Stimulated activated naive B cell treated with anti-CD40 and anti-IgM and Interleukin-4, amounts not matched to agents 10 μg/mL and 1 μg/mL and 100 μg/mL, for 72 hours (primary cell): ENCODE measurements at places on chromosomes 4 and X.

- DNase-seq: peak; percentile 17
- H3K27me3 ChIP-seq: peaks cover 29% of the 10 kb centered on the region
- peaks cover 2% of the 10 kb centered on the region for H3K4me1 ChIP-seq
- H3K36me3 ChIP-seq: no peaks in the 10 kb centered on the region
These were observed 26.8 kb upstream of the GRXCR1 start for GRCh38 chr4:42865572-42866189.

DNA sequence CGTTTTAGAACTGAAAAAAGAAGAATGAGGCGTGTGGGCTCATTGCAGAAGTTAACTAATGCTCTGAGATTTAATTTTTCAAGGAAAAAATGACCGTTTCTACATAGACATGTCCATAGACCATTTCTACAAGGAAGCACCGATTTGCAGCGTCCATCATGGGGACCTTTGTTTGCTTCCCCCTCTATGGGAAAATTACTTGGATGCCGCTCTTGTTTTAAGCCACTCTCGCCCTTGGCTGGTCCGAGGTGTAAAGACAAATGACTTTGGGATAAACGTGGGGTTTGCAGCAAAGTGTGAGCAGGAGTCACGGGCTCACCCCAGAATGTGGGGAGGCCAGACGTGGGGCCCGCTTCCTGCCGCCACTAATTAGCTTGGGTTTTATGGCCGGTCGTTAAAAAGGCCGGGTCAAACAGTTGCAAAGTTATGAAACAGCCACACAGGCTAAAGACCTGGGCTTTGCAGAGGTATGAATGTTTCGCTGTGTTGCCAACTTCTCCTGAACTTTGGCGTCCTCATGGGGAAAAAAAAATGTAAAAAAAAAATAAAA, 235.9 kb downstream of the SHOX start:
- H3K4me3 ChIP-seq: no peak overlapping the region
- H3K27ac ChIP-seq: no peak overlapping the region
- DNase-seq: no peak
- H3K4me1 ChIP-seq: no peaks in the 10 kb centered on the region
- H3K36me3 ChIP-seq: no peaks in the 10 kb centered on the region

DNA sequence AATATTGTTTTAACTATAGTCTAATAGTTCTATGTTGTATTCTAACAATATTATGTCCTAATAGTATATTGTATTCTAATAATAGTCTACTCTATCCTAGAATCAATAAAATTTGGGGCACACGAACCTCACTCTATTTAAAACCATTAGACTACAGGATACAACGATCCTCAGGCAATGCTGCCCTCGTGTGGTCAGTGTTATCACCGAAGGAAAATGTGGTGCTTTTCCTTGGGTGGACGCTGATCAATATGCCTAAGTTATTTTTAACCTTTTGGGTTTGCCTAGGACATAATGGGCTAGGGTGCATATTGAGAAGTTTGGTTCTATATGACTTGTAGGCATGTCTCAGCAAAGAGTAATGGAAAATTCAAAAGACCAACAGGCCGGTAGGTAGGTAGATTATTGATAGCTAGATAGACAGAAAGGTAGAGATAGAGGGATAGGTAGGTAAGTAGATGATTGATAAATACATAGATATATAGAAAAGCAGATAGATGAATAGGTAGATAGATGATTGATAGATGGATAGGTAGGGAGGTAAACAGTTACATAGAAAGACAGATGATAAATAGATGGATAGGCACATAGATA, 75.1 kb downstream of the PRKX start:
- no peak overlapping the region for H3K4me3 ChIP-seq
- peaks cover 51% of the 10 kb centered on the region for H3K36me3 ChIP-seq
- no peaks in the 10 kb centered on the region for H3K4me1 ChIP-seq
- peak overlapping the region; percentile 11 for H3K27ac ChIP-seq
- DNase-seq: no peak

DNA sequence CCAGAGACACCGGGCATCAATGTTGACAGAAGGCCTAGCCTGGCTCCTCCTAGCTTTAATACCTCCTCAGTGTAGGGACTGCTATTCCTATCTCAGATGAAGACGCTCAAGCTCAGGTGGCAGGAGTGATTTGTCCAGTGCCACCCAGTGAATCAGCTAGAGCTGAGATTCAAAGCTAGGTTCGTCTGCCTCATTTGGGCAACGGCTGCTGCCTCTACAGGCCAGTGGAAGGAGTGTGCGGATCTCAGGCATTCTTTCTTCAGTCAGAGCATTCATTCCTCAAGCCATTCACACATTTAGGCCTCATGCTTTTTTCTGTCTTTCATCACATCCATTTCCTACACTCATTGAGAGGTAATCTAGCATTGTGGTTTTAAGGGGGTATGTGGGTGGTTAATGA, 7.3 kb downstream of the TSR2 start:
- H3K36me3 ChIP-seq: peaks cover 11% of the 10 kb centered on the region
- H3K4me3 ChIP-seq: no peak overlapping the region
- no peak overlapping the region for H3K27ac ChIP-seq
- H3K4me1 ChIP-seq: peaks cover 14% of the 10 kb centered on the region

- no peak for DNase-seq
- no peak overlapping the region for H3K27ac ChIP-seq
- H3K27me3 ChIP-seq: no peaks in the 10 kb centered on the region
- H3K36me3 ChIP-seq: no peaks in the 10 kb centered on the region
These were observed 246.3 kb upstream of the ANKRD50 start for GRCh38 chr4:124958847-124959246.

DNA sequence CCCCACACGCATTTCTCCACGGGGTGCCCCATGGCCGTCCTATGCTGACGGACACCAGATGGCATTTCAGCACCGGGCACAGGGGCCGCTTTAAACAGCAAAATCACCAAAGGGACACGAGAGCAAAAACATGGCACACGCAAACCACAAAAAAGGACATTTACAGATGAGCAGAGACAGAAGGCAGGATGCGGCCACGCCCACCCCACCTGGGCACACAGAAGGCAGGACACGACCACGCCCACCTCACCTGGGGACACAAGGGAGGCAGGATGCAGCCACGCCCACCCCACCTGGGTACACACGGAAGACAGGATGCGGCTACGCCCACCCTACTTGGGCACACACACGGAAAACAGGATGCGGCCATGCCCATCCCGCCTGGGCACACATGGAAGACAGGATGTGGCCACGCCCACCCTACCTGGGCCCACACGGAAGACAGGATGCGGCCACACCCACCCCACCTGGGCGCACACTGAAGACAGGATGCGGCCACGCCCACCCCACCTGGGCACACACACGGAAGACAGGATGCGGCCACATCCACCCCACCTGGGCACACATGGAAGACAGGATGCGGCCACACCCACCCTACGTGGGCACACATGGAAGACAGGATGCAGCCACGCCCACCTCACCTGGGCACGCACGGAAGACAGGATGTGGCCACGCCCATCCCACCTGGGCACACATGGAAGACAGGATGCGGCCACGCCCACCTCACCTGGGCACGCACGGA, 69.1 kb downstream of the FAM53A start:
- H3K36me3 ChIP-seq: peaks cover 9% of the 10 kb centered on the region
- H3K27ac ChIP-seq: peak overlapping the region; percentile 70
- H3K4me1 ChIP-seq: peaks cover 6% of the 10 kb centered on the region
- H3K4me3 ChIP-seq: no peak overlapping the region

DNA sequence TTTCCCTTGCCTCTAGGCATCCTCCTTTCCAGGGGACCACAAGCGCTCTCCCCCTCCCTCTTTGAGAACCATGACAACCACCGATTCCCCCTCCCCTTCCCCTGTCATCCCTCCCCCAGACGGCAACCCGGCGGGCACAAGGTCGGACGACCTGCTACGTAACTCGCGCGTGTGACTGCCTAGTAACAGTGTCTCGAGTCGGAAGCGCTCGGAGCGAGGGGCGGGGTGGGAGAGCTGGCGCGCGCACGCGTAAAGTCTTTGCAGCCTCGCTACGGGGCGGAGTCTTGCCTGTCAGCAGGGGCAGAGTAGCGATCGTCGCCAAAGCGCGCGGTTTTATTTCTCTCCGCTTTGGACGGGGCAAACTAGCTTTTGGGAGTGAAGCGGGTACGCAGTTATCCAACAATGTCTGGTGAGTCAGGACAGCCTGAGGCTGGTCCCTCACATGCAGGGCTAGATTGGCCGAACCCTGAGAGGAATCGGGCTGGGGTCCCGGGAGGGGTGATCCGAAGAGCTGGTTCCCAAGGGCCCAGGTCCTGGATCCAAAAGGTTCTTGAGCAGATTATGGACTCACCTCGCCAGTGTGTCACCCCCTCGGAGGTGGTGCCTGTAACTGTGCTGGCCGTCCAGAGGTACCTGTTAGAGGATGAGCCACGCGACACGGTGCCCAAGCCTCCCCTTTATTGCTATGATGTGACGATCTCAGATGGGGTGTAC, at the start of gene RADX:
Gene RADX (plus strand): TSS at position 300 of the 714 bp plus-strand sequence. CDS start 103 bp downstream, at position 403.
- no peaks in the 10 kb centered on the region for H3K36me3 ChIP-seq
- H3K27me3 ChIP-seq: no peaks in the 10 kb centered on the region
- peak within 1 kb of the TSS; percentile 72 for H3K27ac ChIP-seq
- H3K4me3 ChIP-seq: peak within 1 kb of the TSS; percentile 83

DNA sequence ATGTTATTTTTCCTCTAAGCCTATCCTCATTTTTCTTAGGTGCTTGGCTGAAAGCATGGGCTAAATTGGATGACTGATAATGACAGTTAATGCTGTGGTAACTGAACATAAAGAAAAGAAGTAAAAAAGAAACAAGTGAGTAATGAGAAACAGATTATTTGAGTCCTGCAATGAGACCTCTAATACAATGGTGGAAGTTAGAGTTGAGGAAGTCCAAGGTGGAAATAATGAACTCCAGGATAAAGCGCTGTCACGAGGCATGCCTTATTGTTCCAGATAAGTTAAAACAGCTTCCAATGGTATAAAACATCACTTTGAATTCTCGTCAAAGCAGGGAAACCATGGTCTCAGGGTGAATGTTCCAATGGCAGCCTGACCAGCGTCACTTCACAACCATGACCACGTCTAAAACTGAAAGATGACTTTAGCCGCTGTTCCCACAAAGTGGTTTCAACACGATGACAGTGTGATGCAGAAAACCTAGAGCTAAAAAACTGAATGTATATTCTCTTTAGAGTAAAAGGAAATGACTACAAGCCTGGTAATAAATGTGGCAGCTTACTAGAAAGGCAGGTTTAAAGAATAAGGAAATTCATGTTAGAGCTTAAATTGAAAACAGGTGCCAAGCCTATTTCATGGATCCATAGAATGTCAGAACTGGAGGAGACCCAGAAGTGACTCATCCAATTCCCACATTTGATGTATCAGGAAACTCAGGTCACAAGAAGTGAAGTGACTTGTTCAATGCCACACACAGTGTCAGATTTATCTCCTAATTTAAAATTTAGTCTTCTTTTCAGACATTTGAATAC, 202.6 kb upstream of the GYPA start:
- H3K27me3 ChIP-seq: no peaks in the 10 kb centered on the region
- peaks cover 6% of the 10 kb centered on the region for H3K4me1 ChIP-seq
- no peak overlapping the region for H3K27ac ChIP-seq
- no peak for DNase-seq
- H3K4me3 ChIP-seq: no peak overlapping the region

GRCh38 chr4:134531013-134531412, 329.4 kb upstream of the PABPC4L start:
- H3K36me3 ChIP-seq: no peaks in the 10 kb centered on the region
- no peak overlapping the region for H3K4me3 ChIP-seq
- no peaks in the 10 kb centered on the region for H3K27me3 ChIP-seq

GRCh38 chr4:26145212-26145611, 175.6 kb upstream of the RBPJ start:
- peak overlapping the region; percentile 48 for H3K27ac ChIP-seq
- DNase-seq: no peak
- peaks cover 15% of the 10 kb centered on the region for H3K27me3 ChIP-seq
- H3K4me1 ChIP-seq: peaks cover 26% of the 10 kb centered on the region

GRCh38 chr4:112853662-112854256, 195.7 kb upstream of the ANK2 start:
- no peak overlapping the region for H3K27ac ChIP-seq
- no peak for DNase-seq

- H3K27ac ChIP-seq: no peak overlapping the region
- no peak overlapping the region for H3K4me3 ChIP-seq
- no peaks in the 10 kb centered on the region for H3K27me3 ChIP-seq
- H3K36me3 ChIP-seq: no peaks in the 10 kb centered on the region
- H3K4me1 ChIP-seq: no peaks in the 10 kb centered on the region
These were observed 68.7 kb downstream of the PAK3 start for GRCh38 chrX:111164728-111165127.

- no peaks in the 10 kb centered on the region for H3K4me1 ChIP-seq
- no peak overlapping the region for H3K27ac ChIP-seq
- no peaks in the 10 kb centered on the region for H3K36me3 ChIP-seq
- H3K27me3 ChIP-seq: no peaks in the 10 kb centered on the region
- H3K4me3 ChIP-seq: no peak overlapping the region
These were observed 112.6 kb downstream of the GLRA2 start for GRCh38 chrX:14641681-14642655.

GRCh38 chr4:11843340-11843739, 414.6 kb upstream of the HS3ST1 start:
- peaks cover 4% of the 10 kb centered on the region for H3K27me3 ChIP-seq
- H3K27ac ChIP-seq: no peak overlapping the region
- no peaks in the 10 kb centered on the region for H3K36me3 ChIP-seq

DNA sequence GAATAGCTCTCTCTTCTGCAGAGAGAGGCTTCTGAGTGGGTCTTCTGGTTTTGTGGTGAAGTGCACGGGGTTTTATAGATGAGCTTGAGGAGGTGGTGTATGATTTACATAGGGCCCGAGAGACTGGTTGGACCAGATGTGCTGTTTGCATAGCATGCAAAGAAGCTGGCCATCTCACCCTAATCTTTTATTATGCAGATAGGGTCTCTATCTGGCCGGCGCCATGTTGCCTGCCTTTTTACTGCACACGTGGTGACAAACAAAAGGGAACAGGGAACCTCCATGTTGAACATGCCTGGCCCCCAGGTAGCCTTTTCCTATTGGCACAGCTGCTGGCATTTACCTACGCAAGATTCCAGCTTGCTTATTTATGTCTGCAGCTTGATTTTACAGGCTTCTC, 473.3 kb upstream of the FAM47C start:
- no peaks in the 10 kb centered on the region for H3K36me3 ChIP-seq
- no peaks in the 10 kb centered on the region for H3K4me1 ChIP-seq
- DNase-seq: no peak
- H3K27ac ChIP-seq: no peak overlapping the region
- H3K27me3 ChIP-seq: no peaks in the 10 kb centered on the region

DNA sequence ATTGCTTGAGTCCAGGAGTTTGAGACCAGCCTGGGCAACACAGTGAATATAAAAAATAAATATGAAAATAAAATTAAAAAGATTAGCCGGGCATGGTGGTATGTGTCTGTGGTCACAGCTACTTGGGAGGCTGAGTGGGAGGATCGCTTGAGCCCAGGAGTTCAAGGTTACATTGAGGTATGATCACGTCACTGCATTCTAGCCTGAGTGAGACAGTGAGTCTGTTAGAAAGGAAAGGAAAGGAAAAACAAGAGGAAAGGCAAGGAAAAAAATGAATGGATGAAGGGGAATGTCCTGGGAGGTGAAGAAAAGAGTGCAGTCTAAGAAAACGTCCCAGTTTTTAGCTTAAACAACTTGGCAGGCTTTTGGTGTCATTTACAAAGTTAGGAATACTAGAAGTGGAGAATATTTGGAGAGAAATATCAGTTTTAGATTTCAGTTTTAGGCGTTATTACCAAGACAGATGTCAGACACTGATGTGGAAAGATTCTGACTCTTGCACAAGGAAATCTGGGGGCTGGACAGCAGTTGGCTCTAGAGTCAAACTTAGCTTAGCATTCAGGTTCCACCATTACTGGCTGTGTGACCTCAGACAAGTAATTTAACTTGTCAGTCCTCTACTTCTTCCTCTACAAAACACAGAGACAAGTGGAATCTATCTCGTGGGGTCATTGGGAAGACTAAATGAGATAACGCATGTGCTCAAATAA, 139.0 kb downstream of the TSPAN5 start:
- H3K27me3 ChIP-seq: no peaks in the 10 kb centered on the region
- peaks cover 49% of the 10 kb centered on the region for H3K4me1 ChIP-seq
- no peak overlapping the region for H3K27ac ChIP-seq
- no peak for DNase-seq
- H3K4me3 ChIP-seq: no peak overlapping the region
- H3K36me3 ChIP-seq: peaks cover 3% of the 10 kb centered on the region
